ENCODE measurements at places on chromosomes 3 and 15.
A peak's percentile ranks its signal among the peaks of the same experiment; 100 is the strongest.

GRCh38 chr3:108051005-108051404, 39.8 kb downstream of the CD47 start:
- no peak for DNase-seq

DNA sequence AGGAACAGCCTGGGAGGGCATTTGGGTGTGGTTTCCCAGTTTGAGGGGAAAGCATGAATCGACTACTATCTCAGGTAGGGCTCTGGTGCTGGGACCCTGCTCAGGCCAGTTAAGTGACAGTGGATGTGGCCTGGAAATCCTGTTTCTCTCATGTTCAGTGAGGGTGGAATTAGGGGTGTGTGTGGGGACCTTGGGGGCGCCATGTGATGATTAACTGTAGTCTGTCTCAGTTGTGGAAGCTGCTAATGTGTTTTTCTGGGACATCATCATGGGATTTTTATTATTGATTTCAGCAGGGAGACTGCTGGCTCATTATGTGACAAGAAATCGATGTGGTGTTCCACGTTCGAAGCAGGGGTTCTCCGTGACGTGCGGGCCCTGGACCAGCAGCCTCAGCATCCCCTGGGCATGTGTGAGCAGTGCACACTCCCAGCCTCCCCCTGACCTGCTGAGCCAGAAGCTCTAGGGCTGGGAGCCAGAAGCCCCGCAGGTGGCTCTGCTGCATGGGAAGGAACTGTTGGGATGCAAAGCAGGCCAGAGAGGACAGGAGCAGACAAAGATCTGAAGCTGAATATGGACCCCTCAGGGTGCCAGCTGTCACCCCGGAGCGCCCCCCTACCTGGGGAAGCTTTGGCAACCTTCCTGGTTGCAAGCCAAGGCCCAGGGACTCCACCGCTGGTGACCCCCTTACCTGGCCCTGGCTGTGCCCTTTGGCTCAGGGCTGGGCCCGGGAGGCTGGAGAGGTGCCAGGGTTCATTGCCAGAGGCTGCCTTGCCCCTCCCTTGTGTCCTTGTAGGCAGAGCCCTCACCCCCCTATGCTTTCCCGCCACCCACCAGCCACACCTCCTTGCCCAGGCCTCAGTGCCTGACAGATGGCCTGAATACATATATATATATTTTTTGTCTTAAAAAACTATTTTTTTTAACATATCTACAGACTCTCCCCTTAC, 149.8 kb downstream of the APBA2 start:
- no peak for DNase-seq

DNA sequence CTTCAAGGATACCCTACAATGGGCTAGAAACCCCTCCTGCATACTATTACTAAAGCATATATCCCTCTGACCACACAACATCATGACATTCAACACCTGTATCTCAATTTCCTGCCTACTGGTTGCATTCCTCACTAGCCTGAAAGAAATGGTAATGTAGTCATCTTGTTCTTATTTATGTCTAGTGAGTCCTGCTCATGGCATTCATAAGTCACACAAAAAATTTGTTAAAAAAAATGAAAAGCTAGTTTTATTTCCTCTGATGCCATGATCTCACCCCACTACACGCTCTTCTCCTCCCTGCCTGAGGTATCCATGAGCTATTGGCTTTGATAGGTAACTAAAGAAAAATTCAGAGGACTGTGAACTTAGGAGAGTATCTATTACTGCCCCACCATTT, 284.5 kb downstream of the ZNF385D start:
- no peak for DNase-seq

DNA sequence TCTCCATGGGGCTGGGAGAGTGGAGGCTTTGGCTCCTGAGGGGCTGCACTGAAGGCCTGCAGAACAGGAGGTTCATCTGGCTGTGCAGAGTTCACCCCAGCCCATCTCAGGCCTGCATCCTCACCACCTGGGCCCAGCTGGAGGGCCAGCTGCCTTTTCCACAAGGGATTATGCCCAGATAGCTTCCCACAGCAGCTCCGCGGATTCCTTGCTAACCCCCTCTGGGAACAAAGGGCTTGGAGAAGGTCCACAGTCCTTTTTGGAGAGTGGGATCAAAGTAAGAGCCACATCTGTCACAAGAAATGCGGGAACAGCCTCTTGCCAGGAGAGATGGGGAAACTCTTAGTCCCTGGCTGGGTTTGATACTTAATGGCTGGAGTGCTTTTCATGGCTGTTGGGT, 164.7 kb upstream of the RGMA start:
- DNase-seq = no peak

DNA sequence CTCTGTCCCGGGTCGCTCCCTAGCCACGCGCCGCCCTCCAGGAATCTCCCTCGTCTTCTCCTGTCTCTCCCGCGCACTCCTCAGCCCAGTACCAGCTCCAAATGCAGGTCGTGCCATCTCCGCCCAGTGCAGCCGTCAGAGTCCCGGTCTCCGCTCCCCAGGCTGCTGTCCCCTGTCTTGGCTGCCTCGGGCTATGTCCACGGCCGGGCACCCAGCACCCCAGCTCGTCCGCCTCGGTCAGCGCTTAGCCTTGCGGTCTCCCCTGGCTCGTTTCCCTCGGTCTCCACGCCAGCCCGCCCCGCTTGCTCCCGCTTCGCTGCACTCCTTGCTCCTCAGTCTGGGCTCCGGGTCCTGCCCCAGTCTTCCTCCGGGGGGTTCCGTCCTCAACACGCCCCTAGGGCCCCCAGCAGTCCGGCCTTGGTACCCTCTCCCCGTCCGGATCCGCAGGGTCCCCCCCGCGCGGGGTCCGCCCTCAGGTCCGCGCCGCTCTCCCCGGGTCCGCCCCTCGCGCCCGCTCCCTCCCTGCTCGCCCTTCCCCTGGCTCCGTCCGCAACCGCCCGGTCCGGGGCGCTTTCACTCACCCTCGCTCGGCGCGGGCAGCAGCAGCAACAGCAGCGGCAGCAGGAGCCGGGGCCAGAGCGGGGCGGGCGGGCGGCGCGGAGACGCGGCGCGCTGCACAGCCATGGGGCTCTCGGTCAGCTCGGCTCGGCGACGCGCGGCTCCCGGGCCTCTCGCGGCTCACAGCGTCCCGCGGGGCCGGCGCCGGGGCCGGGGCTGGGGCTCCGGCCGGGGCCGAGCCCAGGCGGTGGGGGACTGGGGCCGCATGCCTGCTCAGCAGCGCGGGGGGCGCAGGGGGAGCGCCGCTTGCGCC, 462 bp downstream of the IGDCC3 start:
- DNase-seq = no peak

DNA sequence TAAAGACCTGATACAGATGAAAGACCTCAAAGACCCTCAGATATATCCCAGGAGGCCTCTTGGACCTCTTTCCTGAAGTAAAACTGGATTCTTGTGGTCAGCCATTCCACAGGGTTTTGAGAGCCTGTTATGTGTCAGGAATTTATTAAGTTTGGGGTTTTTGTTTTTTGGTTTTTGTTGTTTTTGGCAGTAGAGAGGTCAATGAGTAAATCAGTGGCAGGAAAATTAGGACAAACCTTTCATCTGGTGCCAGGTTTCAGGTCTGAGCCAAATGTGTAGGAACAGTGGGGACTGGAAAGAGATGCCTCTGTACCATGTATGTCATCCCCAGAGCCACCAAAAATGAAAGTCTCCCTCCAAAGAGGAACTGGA, 520.4 kb upstream of the MDFIC2 start:
- no peak for DNase-seq

- DNase-seq = no peak
These were observed 20.5 kb upstream of the ABHD2 start for GRCh38 chr15:89067751-89068150.

- peak; percentile 62 for DNase-seq
These were observed at the start of gene SEMA3G for GRCh38 chr3:52444860-52445793. SEMA3G (minus strand) TSS chr3:52445103; CDS start chr3:52445027, 76 bp downstream.

DNA sequence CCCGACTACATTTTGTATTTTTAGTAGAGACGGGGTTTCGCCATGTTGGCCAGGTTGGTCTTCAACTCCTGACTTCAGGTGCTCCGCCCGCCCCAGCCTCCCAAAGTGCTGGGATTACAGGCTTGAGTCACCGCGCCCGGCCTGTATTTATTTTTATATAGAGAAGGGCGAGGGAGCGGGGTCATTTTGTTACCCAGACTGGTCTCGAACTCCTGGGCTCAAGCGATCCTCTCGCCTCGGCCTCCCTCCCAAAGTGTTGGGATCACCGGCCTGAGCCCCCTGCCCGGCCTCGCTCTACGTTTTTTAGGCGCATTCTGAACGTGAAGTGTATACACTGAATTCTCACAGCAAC, 514 bp upstream of the PPP4R2 start:
- DNase-seq = no peak

DNA sequence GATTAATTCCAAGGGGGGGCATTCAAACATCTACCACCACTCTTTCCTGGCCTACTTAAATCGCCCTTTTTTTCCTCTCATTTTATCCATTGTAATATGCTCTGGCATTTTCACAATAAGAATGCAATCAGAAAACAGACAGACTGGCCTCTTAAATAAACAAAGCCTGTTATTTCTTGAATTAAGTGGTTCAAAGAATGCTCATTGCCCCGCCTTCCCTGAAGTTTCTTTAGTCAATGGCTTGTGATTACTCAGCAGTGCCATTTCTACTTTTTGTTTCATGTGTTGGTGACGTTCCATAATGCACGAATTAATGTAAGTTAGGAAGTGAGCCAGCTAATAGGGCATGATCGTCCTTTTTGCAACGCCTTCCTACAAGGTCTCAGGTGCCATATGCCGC, 68.0 kb downstream of the FBN1 start:
- no peak for DNase-seq

GRCh38 chr15:85760531-85761371, 34.0 kb downstream of the KLHL25 start:
- no peak for DNase-seq

DNA sequence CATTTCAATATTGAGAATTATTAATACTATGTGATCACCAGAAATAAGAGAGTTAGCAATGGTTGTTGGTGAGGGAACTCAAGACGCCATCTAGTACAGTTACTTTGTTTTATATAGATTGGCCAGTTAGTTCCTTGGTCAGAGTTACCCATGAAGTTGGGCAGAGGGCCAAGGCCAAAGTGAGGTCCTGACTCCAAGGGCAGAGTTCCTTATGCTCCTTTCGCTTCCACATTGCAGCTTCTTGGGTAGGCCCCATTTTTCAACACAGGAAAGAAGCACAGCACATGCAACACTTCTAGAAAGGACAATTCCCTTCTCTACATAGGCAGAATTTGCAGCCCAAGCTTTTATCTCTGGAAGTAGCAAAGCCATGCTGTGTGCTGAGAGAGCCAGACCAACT, 178.6 kb downstream of the KCNAB1 start:
- no peak for DNase-seq

DNA sequence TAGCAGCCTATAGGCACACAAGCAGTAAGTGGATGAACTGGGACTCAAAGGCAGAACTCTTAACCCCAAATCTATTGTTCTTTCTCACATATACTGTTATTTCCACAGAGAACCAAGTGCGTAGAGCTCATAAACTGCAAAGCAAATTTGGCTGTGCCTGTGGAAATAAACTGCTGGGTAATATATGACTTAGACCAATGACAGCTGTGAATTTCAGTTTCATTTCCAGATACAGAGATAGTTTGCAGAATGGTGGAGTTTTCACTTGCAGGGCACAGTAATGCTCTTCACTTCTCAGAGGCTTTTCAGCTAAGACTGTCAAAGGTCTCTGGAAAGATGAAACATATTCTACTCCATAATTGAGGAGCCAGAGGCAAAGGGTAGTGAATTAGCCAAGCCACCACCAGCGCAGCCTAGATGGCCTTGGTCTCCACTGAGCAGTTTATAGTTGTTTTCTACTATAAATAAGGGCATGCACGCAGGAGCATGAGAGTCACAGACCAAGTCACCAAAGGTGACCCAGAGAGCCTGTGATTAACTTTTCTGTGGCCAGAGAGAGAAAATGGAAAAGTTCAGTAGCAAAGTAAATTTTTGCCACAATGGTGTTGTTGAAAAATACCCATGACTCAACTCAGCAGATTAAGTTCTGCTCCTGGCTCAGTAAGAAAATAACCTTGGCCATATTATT, 180.7 kb upstream of the GRM7 start:
- no peak for DNase-seq

DNA sequence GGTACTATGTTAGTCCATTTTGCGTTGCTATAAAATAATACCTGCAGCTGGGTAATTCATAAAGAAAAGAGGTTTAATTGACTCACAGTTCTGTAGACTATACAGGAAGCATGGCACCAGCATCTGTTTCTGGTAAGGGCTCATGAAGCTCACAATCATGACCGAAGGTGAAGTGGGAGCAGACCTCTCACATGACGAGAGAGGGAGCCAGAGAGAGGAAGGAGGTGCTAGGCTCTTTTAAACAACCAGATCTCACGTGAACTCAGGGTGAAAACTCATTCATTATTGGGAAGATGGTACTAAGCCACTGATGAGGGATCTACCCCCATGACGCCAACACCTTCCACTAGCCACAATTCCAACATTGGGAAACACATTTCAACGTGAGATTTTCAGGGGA, 301.7 kb upstream of the MDFIC2 start:
- DNase-seq = no peak

- DNase-seq = no peak
These were observed 18.3 kb downstream of the FBXO22 start for GRCh38 chr15:75921732-75922703.

DNA sequence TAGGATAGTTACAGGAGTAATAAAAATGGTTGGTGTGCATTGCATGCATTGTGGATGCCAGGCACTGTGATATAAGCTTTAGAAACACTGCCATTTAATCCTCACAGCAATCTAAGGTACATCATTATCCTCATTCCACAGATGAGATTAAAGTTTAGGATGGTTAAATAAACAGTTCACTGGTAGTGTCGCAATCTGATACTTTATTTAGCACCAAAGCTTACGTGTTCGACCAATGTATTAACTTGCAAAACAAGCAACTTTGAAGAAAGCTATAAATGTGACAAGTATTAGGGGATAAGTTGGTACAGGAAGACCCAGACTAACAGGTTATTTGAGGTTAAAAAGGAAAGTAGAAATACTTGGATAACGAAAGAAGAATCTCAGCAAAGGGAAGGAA, 150.5 kb upstream of the ZNF385D start:
- DNase-seq = no peak

GRCh38 chr15:48833526-48834239, 22.8 kb upstream of the CEP152 start:
- DNase-seq = no peak

DNA sequence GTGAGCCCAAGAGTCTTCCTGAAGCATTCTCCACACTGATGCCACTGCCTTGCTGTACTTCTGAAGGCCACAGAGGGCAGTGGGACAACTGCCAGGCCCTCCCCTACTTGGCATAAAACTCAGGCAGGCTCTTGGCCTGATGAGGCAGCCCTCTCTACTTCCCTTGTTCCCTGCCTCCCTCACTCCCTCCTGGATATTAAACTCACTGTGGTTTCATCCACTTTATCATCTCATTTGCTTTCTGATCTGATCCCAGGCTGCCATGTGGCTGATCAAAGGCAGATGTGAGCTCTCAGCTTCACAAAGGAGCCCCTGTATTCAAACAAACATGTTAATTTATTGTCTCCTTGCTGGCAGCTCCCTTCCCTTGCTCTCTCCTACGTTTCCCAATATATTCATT, 533.5 kb downstream of the IGSF11 start:
- DNase-seq = no peak

- DNase-seq = no peak
These were observed 324.6 kb downstream of the EPHA6 start for GRCh38 chr3:97138914-97139541.

All from CD8-positive, alpha-beta memory T cell (primary cell).